Vagina (tissue), 2 donors: ENCODE measurements at places on chromosomes 5 and 9.

GRCh38 chr5:58081435-58081834 is 378.5 kb downstream of the PLK2 start:
- H3K27ac ChIP-seq = no peak overlapping the region
- H3K4me3 ChIP-seq = no peak overlapping the region
- no peak for DNase-seq
- no peaks in the 10 kb centered on the region for H3K36me3 ChIP-seq
- H3K27me3 ChIP-seq = no peaks in the 10 kb centered on the region

DNA sequence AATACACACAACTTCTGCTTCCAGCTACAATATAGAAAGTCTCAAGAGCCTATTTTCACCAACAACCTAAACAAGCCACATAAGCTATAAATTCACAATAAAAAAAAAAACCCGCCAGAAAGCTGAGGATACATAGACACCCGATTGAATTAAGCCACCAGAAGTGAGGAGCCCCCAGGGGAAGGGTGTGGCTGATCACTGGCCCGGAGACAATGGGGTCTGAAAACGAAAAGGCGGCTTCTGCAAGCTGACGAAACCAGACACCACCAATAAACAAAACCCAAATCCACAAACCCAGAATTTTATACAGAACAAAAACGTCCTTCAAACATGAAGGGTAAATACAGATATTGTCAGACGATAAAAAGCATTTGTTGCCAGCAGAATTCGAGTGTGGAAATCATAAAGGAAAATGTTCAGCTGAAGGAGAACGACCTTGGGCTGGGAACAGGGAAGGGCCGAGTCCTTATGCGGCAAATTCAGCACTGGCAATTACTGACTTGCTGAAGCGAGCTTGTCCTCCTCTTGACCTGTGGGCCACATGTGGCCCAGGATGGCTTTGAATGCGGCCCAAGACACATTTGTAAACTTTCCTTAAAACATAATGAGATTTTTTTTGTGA is 39.6 kb upstream of the CEP72 start:
- H3K27me3 ChIP-seq = no peaks in the 10 kb centered on the region
- H3K4me3 ChIP-seq = no peak overlapping the region
- no peak overlapping the region for H3K27ac ChIP-seq
- no peaks in the 10 kb centered on the region for H3K4me1 ChIP-seq
- no peak for DNase-seq

DNA sequence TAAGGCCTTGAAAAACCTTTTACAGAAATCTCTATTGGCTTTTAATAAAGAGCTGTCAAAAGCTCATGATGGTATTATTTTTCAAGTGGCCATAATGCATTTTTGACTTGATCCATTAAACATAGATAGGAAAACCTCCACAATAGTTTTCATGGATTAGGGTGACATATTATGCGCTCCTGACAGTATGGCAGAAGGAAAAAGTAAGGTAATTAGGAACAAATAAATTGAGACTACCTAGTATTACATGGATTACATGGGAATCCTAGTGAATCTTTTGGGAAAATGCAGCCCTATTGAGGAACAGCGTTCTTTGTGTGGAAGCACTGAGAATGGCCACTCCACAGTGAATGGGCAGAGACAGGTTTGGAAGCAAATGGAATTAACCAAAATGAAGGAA is 171.2 kb downstream of the TRPM3 start:
- no peak for DNase-seq
- no peaks in the 10 kb centered on the region for H3K4me1 ChIP-seq
- H3K36me3 ChIP-seq = no peaks in the 10 kb centered on the region

DNA sequence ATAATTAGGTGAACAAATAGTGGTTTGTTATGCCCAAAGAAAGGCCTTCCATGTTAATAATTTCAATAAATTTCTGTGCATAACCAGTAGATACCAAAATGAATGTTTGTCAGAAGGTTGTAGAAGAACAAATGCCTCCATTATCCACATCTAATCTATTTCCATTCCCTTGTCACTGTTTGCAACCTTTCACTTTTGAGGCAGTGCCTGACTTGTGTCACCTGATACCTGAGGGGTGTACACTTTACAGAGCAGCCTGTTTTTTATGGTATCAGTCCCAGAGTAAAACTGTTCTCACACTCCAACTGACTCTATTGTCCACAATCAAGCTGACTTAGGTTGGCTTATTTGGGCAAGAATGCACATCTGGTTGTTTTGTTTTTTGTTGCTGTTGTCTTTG is 40.1 kb downstream of the FREM1 start:
- H3K4me1 ChIP-seq = no peaks in the 10 kb centered on the region
- H3K27me3 ChIP-seq = no peaks in the 10 kb centered on the region
- DNase-seq = no peak
- no peak overlapping the region for H3K27ac ChIP-seq
- no peak overlapping the region for H3K4me3 ChIP-seq

DNA sequence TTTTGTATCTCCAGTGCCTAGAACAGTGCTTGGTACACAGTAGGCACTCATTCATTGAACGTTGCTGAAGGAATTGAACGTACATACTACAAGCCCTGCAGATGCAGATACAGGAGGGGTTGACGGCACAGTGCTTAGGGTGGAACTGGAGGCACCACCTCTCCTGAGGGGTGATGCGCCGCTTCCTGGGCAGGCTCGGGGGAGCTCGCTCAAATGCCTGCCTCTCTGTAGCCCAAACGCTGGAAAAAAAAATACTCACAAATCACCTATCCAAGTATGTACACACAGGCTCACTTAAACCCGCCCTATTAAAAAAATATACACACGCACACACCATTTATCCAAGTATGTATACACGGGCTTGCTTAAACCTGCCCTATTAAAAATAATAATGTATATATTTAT is 536 bp upstream of the COMMD10 start:
- no peak overlapping the region for H3K27ac ChIP-seq
- H3K36me3 ChIP-seq = no peaks in the 10 kb centered on the region
- DNase-seq = no peak

DNA sequence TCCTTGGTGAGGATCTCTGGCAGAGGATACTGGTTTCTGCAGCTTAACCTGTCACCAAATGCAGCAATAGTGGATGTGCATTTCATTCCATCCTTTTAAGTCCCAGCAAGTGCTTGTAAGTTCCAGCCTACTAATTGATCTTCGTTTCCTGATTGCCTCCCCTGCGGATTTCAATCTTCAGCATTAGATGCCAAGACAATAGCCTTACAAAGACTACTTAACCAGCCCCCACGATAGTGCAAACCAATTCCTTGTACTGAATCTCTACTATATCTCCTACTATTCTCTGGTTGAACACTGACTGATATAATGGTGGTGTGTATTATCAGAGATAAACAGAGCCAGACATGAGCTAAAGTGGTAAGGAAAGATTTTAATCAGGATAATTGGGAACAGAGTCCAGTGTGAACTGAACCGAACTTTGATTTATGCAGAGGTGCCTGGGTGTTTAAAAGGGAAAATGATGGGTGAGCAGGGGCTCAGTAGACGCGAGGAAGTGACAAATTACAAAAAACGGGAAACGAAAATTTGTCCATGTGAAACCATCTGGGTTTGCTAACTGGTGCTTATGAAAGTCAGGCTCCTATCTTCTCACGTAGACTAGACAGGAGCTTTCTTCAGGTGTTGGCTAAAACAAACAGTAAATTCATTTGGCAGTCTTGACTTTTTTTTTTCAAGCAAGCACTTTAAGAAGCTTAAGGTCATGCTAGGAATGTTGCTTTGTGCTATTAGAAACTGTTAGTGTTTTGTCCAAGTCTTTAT is 106.9 kb upstream of the ST8SIA4 start:
- DNase-seq = no peak
- H3K36me3 ChIP-seq = no peaks in the 10 kb centered on the region
- H3K4me3 ChIP-seq = no peak overlapping the region
- H3K27ac ChIP-seq = no peak overlapping the region
- no peaks in the 10 kb centered on the region for H3K4me1 ChIP-seq

GRCh38 chr9:137315581-137316011 is 13.5 kb upstream of the NRARP start:
- peak overlapping the region; percentile 76 for H3K27ac ChIP-seq
- peaks cover 55% of the 10 kb centered on the region for H3K4me1 ChIP-seq
- H3K4me3 ChIP-seq = peak overlapping the region; percentile 26
- no peaks in the 10 kb centered on the region for H3K27me3 ChIP-seq
- no peak for DNase-seq

DNA sequence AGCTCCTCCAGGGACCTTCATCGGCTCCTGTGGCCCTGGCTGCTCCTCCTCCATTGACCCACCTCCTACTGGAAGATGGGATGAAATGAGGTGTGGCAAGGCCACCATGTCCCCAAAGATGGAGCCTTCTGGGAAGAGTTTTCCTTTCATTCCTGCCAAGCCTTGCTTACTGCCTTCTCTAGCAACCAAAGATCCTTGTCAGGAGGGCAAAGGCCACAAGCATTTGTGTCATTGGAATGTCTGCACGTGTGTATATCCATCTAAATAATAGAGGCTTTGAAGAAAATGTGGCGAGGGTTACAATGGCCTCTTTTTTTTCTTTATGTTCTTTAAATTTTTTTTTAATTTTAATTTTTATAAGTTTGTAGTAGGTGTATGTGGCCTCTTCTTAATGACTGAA is 313.6 kb downstream of the ARHGEF28 start:
- no peaks in the 10 kb centered on the region for H3K27me3 ChIP-seq
- H3K4me1 ChIP-seq = peaks cover 6% of the 10 kb centered on the region
- no peak overlapping the region for H3K27ac ChIP-seq
- no peak for DNase-seq

DNA sequence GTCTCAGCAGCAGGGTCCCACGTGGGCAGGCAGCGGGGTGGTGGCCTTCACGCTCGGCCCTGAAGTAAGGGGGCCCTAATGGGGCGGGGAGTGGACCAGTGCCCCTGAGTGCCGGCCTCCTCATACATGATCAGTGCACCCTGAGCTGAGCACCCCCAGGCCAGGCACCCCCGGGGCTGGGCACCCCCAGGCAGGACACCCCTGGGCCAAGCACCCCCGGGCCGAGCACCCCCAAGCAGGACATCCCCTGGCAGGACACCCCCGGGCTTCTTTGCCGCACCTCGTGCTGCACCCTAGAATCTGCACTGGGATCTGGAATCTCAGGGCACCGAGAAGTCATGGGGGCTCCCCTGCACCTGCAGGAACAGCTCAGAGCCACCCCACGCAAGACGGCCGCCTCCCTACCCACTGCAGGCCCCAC is 51.4 kb downstream of the EXD3 start:
- H3K36me3 ChIP-seq = no peaks in the 10 kb centered on the region
- no peak overlapping the region for H3K4me3 ChIP-seq
- H3K27ac ChIP-seq = no peak overlapping the region
- no peaks in the 10 kb centered on the region for H3K4me1 ChIP-seq

DNA sequence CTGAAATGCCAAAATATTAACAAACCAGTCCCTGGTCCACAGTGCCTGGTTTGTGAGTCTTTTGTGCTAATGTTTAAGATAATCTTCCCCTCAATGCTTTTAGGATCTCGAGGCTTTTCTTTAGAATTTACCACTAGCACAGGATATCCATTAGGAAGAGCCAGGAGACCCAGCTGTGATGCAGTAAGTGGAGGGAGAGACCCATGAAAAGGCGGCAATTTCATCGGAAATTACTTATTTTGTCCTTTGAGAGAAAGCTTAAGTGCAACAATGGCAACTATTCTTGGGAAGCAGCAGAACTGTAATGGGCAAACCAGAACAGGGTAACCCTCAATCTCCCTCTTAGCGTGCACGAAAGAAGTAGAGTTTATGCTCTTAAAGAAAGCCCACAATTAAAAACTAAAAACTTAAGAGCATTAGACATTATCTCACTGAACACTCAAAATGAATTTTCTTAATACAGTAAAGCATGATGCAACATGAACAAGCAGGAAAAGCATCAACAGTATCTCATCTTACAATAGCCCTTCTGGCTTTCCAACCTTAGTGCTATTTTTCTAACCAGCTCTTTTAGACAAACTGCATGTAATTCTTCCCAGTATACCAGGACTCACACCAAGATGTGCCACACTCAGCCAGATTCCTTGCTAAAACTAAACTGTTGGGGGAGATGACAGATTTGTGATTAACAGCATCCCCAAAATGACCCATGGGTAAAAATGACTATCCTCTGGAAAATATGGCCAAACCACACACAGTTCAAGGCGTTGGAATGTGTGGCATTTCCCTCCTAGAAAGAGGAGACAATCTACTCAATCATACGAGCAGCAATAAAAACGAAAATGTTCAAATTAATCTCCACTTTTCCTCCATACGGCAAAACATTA is 36.4 kb downstream of the PWWP2A start:
- H3K4me3 ChIP-seq = no peak overlapping the region
- no peaks in the 10 kb centered on the region for H3K27me3 ChIP-seq
- H3K27ac ChIP-seq = no peak overlapping the region

DNA sequence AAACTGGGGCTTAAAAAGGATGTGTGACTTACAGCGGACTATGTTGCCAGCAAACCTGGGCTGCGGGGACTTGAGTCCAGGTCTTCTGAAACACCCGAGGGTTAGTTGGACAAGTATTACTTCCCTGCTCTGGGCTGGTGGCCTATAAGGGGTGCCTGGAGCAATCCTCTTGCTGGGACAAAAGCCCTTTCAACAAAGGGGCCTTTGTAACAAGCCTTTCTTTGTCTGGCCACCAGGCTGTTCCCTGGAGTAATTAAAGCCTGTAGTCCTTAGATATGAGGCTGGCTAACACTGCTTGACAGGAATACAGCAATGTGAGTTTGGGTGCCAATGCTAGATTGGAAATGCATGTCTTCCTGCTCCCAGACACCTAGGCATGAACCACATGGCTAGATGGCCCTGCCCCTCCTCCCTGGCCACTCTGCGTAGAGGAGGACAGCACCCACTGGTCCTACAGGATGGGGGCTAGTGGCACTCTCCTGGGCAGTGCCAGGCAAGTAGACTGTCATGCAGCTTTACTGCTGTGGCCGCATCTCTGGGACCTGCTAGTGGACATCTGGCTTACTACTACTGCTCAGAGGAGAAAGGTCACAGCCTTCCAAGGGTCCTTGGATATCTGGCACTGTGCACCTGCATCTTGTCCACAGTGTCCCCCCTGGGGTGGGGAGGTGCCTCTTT is 343.1 kb downstream of the ZSWIM6 start:
- DNase-seq = no peak
- H3K4me3 ChIP-seq = no peak overlapping the region
- H3K36me3 ChIP-seq = no peaks in the 10 kb centered on the region
- H3K4me1 ChIP-seq = no peaks in the 10 kb centered on the region

GRCh38 chr5:107352576-107352975 is 318.2 kb downstream of the EFNA5 start:
- no peak overlapping the region for H3K4me3 ChIP-seq
- H3K4me1 ChIP-seq = no peaks in the 10 kb centered on the region
- no peak overlapping the region for H3K27ac ChIP-seq

DNA sequence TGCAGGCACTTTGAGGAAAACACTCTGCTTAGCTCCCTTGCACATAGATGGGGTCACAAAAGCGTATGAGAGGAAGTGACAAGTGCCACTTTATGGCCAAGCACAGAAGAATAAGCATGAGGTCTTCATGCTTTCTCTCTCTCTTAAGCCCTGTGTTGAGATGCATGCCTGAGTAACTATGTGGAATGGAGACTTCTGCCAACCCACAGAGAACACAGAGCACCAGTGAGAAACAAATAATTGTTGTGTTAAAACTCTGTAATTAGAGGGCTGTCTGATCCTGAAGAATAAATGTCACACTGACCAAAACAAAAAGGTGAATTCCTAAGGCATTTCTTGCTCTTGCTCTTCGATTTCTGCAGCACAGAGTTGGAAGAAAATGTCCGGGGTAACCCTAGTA is 488.5 kb downstream of the CTNND2 start:
- no peak overlapping the region for H3K27ac ChIP-seq
- H3K4me3 ChIP-seq = no peak overlapping the region
- no peaks in the 10 kb centered on the region for H3K4me1 ChIP-seq
- no peaks in the 10 kb centered on the region for H3K27me3 ChIP-seq
- no peak for DNase-seq
- no peaks in the 10 kb centered on the region for H3K36me3 ChIP-seq
